ENCODE measurements at places on chromosomes 12 and 14.

DNA sequence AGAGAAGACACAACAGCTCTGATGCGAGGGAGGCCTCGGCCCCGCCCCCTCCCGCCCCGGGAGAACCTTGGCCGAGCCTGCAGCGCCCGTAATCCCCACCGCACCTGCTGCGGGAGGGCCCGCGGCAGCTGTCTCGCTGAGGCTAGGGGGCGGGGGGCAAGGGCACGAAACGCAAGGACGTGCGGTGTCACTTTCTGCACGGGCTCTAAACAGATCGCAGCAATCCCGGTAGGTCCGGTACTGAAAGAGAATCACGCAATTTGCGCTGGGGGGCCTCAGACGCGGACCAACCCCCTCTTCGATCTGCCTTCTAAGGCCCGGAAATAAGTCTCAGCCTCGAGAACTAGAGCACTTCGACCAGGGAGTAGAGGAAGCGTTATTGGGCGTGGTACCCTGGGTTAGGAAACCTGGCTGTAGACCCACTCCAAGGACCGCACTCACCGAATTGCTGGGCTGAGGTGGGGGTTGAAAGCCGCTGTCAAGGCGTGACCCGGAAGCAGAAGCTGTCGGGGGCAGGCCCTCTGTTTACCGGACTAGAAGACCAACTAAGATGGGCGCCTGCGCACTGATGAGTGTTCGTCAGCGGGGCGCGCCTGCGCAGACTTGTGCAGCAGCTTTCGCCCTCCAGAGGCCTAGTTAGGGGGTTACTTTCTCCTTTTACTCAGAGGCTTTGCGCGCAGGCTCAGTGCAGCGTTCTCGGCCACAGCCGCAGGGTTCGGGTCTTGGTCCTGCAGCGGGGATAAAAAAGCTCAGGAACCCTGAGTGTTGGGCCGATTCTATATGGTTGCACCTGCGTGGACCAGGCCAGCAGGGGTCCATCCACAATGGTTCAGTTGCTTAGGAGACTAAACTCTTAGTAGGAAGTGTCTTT is at the start of gene ASB8:
Gene ASB8, minus strand, starts transcription at position 498 of the 871 bp plus-strand sequence. CDS start 4,019 bp downstream, outside the sequence.
- DNase-seq = peak; percentile 99

GRCh38 chr12:5204271-5204670 is 160.6 kb downstream of the KCNA5 start:
- no peak for DNase-seq

DNA sequence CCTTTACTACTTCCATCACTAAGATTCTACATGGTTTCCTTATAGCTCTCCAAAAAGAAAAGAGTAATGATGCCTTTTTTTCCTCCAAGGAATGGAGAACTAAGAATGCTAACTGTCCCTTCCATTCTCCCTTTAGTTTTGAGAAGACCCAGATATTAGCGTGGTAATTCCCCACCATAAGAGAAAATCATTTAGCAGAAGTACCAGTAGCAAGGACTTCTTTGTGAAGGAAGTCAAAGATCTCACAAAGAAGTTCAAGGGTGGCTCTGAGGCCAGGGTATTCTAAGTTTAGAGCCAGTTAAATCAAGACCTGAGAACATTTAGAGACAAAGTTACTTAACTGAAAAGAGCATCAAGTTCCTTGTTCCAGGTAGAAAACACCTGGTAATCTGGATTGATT is 7.3 kb downstream of the USP15 start:
- DNase-seq = no peak

DNA sequence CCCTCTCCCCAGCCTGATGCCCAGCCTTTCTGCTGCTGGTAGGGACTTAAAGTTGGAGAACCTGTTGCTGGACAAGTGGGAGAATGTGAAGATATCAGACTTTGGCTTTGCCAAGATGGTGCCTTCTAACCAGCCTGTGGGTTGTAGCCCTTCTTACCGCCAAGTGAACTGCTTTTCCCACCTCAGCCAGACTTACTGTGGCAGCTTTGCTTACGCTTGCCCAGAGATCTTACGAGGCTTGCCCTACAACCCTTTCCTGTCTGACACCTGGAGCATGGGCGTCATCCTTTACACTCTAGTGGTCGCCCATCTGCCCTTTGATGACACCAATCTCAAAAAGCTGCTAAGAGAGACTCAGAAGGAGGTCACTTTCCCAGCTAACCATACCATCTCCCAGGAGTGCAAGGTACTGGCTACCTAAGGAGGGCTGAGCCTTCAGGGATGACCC is 1.6 kb downstream of the TSSK4 start:
- DNase-seq = no peak

DNA sequence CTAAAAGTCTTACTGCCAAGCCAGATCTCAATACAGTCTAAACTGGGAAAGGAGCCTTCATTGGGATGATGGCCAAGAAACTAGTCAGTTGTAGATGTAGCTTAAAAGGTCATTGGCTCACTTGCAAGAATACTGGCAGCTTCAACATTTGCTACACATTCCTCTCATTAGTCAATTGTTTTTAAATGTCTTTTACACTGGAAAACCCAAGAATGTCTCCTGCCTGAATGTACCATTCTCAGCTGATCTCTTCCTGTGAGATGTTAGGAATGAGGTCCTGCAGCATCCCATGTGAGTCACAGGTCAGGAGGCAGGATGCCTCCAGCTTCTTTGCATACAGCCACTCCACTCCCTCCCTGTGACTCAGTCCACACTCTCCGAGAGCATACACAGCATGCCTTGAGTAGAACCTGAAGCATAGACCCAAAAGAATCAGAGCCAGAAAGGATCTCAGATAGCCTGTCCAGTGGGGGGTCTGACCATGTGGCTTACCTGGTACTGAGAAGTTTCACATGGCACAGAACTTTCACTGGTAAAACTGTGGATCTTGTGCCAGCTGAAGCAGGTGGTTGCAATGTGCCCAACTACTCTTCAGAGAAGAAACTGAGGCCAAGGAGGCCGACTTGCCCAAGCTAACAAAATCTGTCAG is 56.0 kb upstream of the HECTD1 start:
- DNase-seq = no peak

DNA sequence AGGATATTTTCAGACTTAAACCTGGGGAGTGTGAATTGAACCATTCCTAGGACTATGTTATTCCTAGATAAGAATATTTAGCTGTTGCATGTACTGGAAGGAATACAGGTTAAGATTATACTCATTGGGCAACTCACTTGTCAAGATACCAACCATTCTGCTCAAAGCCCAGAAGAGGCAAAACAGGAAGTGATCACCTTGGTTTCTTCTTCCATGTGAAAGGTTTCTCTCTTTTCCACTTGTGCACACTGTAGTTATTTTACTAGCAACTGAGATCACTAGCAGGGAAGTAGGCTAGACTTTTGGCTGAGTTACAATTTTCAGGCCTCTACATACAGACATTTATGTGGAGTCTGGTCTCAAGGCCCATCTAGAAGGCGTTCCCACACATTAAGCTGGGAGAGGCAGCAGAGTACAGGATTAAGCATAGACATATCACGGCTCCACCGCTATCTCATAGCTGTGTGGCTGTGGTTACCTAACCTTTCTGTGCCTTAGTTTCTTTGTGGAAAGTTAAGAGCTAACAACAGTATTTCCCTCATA is 83.9 kb upstream of the FERMT2 start:
- DNase-seq = no peak

DNA sequence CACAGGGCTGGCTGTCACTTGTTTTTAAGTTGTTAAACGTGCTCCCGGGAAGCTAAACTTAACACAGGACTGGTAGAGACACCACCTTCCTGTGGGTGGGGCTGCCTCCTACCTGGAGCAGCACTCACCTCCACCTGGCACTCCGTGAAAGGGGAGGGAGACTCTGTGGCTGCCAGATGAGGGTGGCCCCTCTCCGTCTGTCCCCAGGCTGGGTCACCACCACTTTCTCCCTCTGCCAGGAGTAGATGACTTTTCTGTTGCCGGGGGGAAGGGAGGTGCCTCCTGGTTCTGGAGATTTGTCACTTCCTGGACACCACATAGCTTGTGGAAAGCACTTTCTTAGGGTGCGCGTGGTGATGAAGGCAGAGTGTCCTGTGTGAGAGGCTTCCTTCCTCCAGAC is 81.3 kb downstream of the WDR20 start:
- no peak for DNase-seq

GRCh38 chr14:105793836-105794235 is 267.5 kb downstream of the TMEM121 start:
- no peak for DNase-seq

DNA sequence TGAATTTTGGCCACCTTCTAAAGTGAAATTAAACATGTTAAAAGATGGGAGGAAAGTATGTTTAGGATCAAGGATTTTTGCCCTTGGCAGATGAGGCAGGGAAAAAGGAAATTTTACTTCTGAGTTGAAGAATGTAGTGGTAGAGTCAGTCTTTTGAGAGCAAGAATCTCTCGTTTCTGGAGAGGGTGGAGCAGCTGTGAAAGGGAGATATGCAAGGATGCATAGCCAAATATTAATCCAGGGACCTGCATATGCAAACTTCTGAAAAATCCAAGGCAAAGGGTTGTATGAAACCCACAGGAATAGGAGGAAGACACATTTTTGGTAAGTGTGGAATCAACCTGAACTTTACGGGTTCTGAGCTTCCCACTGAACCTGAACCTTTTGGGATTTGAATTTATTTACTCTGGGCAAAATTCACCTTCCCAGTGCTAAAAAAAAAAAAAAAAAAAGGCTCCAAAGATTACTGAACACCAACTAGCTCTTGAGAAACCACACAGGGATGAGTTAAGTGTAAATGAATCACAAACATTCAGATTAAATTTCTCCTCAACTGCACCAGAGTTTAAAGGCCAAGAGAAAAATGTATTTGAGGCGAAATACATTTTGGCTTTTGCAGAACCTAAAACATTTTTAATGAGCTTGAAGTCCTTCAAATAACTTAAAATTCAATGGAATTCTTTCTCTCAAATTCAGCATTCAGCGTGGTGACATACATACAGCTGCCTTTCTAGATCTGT is 187.1 kb upstream of the CDKN3 start:
- no peak for DNase-seq

DNA sequence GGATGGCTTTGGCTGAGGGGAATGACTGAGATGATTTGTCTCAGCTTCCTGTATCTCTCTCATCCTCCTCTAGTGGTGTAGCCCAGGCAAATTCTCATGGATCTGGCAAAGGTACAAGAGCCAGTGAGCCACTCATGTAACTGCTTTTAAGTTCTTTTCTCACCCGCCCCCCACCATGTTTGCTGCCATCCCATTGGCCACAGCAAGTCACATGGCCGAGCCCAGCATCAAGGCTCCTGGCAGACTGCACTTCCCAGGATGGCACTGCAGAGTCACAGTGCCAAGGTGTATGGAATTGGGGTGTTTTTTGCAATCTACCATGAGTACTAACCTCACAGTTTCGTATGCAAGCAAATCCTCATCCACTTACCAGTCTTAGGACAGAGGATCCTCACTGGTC is 50.9 kb downstream of the CHST11 start:
- DNase-seq = no peak

DNA sequence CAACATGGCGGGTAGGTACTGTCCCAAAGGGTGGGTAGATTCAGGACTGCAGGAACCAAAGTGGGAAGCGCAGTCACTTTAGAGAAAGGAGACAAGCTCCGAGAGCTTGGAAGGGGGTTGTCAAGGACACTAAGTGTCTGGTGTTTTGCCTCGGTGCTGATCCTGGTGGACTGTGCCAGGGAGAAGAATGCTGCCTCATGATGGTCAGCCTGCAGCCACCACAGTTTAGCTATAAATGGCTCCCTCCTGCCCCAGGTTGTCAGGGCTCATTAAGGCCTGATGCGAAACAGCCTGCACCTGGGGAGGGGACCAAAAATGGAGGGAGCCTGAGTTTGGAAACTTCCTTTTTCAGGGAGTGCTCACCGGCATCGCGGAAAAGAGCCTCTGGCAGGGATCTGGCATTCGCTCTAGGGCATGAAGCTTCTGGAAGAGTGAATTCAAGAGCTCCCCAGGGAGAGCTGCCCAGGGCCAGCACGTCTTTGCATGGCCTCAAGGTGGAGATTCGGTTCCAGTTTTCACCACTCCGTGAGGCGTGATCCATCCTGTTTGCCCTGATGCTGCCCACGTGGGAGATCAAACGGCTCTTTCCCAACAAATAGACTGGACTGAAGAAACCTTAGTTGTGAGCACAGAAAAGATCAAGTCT is 164.0 kb downstream of the FOXN3 start:
- no peak for DNase-seq

- no peak for DNase-seq
Measured at GRCh38 chr14:26974965-26975364, 377.1 kb upstream of the NOVA1 start.

- DNase-seq = peak; percentile 65
Measured at GRCh38 chr12:14567351-14568162, at the start of gene PLBD1. TSS of gene PLBD1 (minus strand) at chr12:14567883. CDS start at chr12:14567696, 187 bp downstream.

- DNase-seq = peak; percentile 83
Measured at GRCh38 chr14:73743431-73743931, 29.3 kb upstream of the PNMA1 start.

DNA sequence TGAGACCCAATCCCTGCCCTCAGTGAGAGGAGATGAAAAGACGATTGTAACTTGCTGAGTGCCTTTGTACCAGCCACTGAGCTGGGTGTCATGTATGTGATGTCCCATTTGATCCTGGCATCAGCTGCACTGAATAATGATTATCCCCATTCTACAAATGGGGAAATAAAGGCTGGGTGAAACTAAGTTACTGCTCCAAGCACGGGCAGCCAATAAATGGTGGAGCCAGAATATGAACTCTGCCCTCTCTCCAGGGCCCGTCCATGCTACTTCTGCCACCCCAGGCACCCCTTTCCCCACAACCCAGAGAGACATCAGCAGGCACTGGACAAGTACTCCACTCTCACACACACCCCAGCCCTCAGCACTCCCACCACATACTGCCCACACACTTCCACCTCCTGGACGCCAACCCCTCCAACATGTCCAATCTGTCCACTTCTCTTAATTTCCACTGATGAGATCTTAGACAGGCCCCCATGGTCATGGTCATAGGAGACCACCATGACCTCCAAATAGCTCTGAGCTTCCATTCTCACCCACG is 115.8 kb downstream of the DICER1 start:
- peak; percentile 40 for DNase-seq

- no peak for DNase-seq
Measured at GRCh38 chr12:22322091-22322490, 12.4 kb downstream of the ST8SIA1 start.

- no peak for DNase-seq
Measured at GRCh38 chr14:90177539-90178189, 78.7 kb upstream of the PSMC1 start.

- no peak for DNase-seq
Measured at GRCh38 chr14:32469388-32470160, 140.5 kb downstream of the AKAP6 start.

DNA sequence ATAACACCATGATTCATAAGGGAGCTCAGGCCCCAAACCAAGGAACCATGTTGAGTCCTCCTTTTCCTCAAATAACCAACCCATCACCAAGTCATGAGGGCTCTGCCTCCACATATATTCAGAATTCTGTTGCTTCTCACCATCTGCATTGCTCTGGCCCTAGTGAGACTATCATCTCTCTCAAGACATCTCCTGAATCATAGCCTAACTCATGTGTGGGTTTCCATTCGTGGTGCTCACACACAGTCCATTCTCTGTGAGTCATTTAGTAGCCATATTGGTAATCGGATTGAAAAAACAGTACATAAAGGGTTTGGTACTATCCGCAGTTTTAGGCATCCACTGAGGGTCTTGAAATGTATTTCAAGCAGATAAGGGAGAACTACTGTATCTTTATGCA is 5.1 kb upstream of the SLC38A2 start:
- DNase-seq = no peak
